ENCODE measurements at places on chromosomes 16 and 17. TPM values are rescaled to one million over a fixed set of nuclear protein-coding genes. Genes with fewer than 3 reads are reported as not detected.

The KRTAP4-5 gene
- total RNA-seq = not detected

The SLC4A1 gene
- total RNA-seq = not detected

The STH gene
- not detected for total RNA-seq

The MYO15A gene
- 0.63 TPM for total RNA-seq

The TP53TG3F gene
- 0.16 TPM for total RNA-seq

The RAB26 gene
- total RNA-seq = 2.7 TPM

The CAVIN1 gene
- total RNA-seq = 414 TPM

The FBXO39 gene
- total RNA-seq = not detected
